Stimulated activated CD8-positive, alpha-beta memory T cell treated with anti-CD3 and anti-CD28 coated beads, Interleukin-15, amount 100 ng/mL, for 1 hour (primary cell): ENCODE measurements at places on chromosomes 5 and 9.

DNA sequence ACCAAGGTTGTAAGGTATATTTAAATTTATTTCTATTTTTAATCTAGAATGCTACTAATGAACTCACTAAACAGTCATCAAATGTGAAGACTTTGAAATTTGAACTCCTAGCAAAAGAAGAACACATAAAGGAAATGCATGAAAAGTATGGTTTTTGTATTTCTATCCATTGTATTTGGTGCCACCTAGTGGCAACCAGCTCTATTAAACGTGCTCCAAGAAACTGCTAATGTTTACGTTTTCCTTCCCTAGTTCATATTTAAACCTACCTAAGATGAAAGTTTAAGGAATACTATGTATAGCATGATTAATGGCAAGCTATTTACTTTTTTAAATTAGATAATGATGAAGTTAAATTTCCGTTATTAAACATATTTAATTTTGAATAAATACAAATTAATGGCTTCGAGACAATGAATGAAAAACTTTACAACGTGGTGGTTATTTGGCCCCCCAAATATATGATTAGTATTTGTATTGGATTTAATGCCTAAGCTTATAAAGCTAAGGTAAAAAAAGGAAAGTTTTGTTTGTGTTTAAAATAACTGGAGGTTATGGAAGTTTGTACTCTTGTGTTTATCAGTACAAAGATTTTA, 115.9 kb upstream of the SH3GL2 start:
- DNase-seq = no peak

DNA sequence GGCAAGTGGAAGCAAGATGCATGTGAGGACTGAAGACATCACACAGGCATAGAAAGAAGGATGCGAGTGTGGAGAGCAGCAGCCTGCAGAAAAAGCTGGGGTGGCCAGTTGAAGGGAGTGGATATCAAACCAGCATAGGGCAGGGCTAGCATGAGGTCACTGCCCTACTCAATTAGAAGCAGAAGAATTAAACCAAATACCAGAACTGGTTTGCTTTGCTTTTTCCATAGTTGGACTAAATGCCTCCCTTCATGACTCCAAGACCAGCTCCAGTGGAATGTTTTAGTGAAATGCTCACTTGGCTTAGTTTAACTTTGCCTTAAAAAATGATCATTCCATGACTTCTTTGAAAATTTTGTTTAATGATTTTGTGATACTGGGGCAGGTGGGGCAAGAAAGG, 45.8 kb downstream of the TMEM167A start:
- no peak for DNase-seq

DNA sequence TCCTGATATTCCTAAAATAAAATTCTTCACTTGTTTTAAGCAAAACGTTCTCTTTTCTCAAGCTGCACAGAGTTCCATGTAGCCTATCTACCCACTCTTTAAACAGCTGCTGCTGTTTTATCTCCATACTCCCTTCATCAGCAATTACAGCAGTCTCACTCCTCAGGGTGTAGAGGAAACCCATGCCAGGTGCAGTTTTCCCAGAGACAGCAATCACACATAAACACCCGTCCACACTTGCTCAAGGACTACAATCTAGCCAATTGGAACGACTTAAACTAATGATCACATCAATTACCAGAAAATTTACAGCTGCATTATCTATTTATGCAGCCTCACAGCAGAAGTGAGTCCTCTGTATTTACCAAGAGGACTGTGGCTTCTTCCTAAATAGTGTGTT, 141.7 kb downstream of the HTR1A start:
- DNase-seq = no peak

- no peak for DNase-seq
Measured at GRCh38 chr9:97313746-97314145, 6.3 kb downstream of the CCDC180 start.

- no peak for DNase-seq
Measured at GRCh38 chr9:91391818-91392217, 30.1 kb upstream of the AUH start.

DNA sequence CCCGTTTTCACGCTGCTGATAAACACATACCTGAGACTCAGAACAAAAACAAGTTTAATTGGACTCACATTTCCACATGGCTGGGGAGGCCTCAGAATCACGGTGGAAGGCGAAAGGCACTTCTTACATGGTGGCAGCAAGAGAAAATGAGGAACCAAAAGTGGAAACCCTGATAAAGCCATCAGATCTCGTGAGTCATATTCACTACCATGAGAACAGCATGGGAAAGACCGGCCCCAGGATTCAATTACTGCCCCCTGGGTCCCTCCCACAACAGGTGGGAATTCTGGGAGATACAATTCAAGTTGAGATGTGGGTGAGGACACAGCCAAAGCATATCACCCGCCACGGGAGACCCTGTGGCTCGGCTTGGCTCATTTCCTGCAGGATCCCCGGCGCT, 20.2 kb downstream of the EXD3 start:
- no peak for DNase-seq

- DNase-seq = no peak
Measured at GRCh38 chr5:109558364-109558763, 131.4 kb upstream of the MAN2A1 start.

- no peak for DNase-seq
Measured at GRCh38 chr5:134245101-134245604, 19.3 kb upstream of the PPP2CA start.

DNA sequence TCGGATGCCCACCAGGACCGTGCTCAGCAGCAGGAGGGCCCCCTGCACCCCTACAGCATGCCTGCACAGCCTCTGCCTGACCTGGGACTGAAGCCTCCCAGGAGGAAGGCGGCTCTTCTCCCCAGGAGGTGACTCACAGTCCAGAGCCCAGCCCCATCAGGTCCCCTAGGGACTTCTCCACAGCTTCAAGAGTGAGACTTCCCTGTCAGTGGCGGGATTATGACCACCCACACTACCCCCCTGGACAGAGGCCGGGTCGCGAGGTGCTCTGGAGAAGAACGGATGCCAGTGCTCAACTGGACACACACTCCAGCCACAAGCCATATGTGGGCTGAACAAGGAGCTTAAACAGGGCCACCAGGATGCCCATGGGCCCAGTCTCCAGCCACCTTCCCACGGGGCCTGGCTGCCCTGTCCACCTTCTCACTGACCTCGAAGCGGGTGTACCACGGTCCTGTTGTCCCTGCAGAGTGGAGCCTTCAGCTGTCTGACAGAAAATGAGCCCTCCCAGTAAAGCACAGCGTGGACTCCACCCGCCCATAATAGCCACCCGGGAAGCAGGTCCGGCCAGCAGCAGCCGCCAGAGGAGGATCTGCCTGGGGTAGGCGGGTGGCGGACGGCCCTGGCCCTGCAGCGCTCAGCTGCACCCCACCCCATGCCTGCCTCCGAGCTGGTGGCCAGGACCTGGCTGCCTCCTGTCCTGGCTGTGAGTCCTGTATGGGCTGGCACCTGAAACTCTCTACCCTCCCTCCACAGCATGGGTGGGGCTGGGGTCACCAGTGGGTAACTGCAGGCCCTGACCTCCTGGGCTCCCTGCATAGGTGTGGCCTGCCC, 54.7 kb downstream of the SEMA4D start:
- DNase-seq = no peak

DNA sequence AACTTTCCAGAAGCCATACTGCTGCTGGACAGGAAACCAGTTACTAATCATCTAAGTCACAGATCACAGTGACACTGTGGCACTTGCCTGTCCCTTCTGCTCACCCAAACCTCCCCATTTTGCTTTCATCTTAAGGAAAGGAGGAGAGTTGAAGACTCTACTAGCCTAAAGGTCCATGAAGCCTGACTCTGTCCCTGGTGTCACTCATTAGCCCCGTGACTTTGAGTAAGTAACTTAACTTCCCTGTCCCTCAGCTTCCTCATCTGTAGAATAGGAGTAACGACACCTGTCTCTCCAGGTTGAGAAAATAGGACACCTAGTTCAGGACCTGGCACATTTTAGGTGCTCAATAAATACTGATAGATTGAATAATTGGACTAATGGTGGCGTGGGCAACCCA, 536 bp upstream of the SLC6A7 start:
- no peak for DNase-seq
